CD4-positive, alpha-beta memory T cell (primary cell): ENCODE measurements at places on chromosomes 1 and 21.

DNA sequence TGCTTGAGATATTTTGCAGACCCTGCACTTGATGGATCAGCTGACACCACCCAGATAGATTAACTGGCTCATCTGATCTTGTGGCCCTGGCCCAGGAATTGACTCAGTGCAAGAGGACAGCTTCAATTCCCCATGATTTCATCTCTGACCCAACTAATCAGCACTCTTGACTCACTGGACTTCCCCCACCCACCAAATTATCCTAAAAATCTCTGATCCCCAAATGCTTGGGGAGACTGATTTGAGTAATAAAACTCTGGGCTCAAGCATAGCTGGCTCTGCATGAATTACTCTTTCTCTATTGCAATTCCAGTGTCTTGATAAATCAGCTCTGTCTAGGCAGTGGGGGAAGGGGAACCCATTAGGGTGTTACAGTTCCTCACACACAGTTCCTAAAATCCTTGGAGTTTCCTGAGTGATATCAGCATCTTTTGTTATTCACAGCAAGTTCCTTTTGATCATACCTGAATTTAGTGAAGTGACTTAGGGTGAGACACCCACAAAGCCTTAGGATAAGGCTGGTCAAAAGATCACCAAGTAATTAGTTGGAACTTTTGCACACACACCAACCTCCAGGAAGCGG is 104.2 kb downstream of the COP1 start:
- DNase-seq, result no peak

GRCh38 chr1:150912623-150913022 is 13.5 kb upstream of the SETDB1 start:
- DNase-seq, result no peak

- DNase-seq, result no peak
Measured at GRCh38 chr21:27104846-27105431, 138.1 kb upstream of the ADAMTS5 start.

DNA sequence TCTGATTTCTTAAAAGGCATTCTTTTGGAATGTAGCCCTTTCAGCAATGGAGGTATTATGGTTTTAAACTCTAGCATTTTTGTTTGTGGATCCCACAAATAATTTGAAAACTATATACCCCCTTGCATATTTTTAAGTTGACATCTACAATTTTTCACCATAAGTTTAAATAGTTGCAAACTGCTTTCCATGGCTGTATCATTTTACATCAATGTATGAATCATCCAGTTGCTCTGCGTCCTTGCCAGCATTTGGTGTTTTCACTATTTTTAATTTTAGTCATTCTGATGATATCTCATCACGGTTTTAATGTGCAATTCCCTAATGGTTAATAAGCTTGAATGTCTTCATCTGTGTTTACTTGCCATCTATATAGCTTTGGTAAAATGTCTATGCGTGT is 20.7 kb downstream of the DIPK1A start:
- DNase-seq, result no peak
